ENCODE measurements at places on chromosomes 16 and 17.

DNA sequence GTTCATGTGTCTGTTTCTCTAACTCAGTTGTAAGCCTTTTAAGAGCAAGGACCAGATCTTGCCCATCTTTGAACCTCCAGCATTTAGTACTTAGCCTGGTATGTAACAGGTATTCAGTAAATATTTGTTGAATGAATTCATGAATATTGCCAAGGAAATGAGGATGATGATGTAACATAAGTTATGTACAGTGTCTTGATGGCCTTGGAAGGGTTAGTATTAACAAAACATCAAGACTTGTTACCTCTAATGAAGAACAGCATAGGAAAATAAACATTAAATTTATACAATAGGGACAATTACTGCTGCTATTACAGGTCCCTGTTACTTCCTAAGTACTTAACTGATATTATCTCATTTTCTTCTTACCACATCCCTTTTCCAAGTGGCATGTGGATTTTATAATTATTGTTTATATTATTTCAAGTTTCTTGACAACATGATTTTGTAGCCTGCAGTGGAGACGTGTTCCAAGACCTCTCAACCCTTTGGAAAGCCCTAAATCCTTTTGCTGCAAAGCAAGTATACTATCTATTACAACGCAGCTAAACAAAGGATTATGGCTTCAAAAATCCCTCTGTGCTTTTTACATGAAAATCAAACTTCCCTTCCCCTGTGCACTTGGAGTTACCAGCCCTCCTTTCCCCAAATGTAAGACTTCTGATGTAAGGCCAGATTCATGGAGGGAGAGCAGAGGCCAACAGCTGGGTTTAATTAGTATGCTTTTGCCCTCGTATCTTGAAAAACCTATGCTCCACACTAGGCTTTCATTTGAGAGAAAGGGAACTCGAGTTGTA, 77.4 kb upstream of the SMIM36 start:
- H3K36me3 ChIP-seq, result no peaks in the 10 kb centered on the region
- DNase-seq, result no peak
- H3K4me3 ChIP-seq, result no peak overlapping the region
- H3K27me3 ChIP-seq, result no peaks in the 10 kb centered on the region

- no peak within 1 kb of the TSS for H3K4me3 ChIP-seq
- H3K27ac ChIP-seq, result no peak within 1 kb of the TSS
- H3K36me3 ChIP-seq, result peaks cover 24% of the 10 kb centered on the region
- DNase-seq, result no peak
- peaks cover 3% of the 10 kb centered on the region for H3K27me3 ChIP-seq
These were observed at the start of gene MFAP4 for GRCh38 chr17:19386974-19387920. TSS of gene MFAP4 (minus strand) at chr17:19387190. CDS start at chr17:19387155, 35 bp downstream.

DNA sequence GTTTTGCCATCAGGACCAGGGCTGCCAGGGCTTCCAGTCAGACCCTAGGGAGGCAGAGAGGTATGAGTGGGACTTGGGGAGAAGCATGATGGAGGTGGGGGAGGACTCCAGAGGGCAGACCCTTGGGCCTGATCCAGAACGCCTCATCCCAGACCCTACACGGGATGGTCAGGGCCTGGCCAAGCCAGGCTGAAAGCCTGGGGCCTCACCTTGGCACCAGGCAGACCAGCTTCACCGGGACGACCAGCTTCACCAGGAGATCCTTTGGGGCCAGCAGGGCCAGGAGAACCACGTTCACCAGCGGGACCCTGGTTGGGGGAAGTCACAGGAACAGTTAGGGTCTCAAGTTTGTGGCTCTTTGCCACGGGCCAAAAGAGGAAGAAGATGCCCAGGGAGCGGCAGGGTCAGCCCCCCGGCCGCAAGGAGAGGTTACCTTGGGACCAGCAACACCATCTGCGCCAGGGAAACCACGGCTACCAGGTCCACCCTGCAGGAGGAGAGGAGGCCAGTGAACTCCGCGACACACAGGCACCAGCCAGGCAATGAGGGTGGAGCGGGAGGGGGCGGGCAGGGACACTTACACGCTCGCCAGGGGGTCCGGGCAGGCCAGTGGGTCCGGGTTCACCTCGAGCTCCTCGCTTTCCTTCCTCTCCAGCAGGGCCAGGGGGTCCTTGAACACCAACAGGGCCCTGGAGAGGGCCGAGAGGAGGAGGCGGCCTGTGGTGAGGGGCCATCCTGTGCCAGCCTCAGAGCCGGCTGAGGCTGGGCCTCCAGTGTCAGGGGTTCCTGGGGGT, 7.1 kb downstream of the COL1A1 start:
- no peaks in the 10 kb centered on the region for H3K4me1 ChIP-seq
- H3K36me3 ChIP-seq, result peaks cover under 1% of the 10 kb centered on the region
- DNase-seq, result no peak
- no peak overlapping the region for H3K27ac ChIP-seq
- no peak overlapping the region for H3K4me3 ChIP-seq

GRCh38 chr16:31085873-31086628, 2.7 kb downstream of the PRSS53 start:
- H3K27me3 ChIP-seq, result no peaks in the 10 kb centered on the region
- peaks cover 11% of the 10 kb centered on the region for H3K4me1 ChIP-seq
- H3K36me3 ChIP-seq, result peaks cover 52% of the 10 kb centered on the region
- DNase-seq, result no peak
- H3K27ac ChIP-seq, result no peak overlapping the region
- no peak overlapping the region for H3K4me3 ChIP-seq

- H3K4me3 ChIP-seq, result no peak overlapping the region
- DNase-seq, result no peak
- no peaks in the 10 kb centered on the region for H3K36me3 ChIP-seq
- no peaks in the 10 kb centered on the region for H3K4me1 ChIP-seq
These were observed 134.3 kb downstream of the HAPSTR1 start for GRCh38 chr16:9225527-9226316.

Measured in natural killer cell (primary cell).